IMR-90 (cell line): ENCODE measurements at places on chromosomes 2 and 18. TPM values are rescaled to one million over a fixed set of nuclear protein-coding genes. Genes with fewer than 3 reads are reported as not detected.

CNGA3 gene
- not detected in 2 replicates for polyA plus RNA-seq

CFC1 gene
- polyA plus RNA-seq: not detected in 2 replicates

KLHL30 gene
- polyA plus RNA-seq: 0.03 TPM in 2 replicates

CGREF1 gene
- 1.3 TPM in 2 replicates for polyA plus RNA-seq

COL3A1 gene
- 326 and 402 TPM in 2 replicates for polyA plus RNA-seq

CAPN14 gene
- 0.07 and 0.09 TPM in 2 replicates for polyA plus RNA-seq

LOXHD1 gene
- not detected in 2 replicates for polyA plus RNA-seq

GYPC gene
- 96.3 and 103 TPM in 2 replicates for polyA plus RNA-seq

CRYGC gene
- not detected in 2 replicates for polyA plus RNA-seq

NGEF gene
- polyA plus RNA-seq: 0.52 and 1.7 TPM in 2 replicates

CDH2 gene
- polyA plus RNA-seq: 53.3 and 55.6 TPM in 2 replicates

ACADL gene
- not detected in 2 replicates for polyA plus RNA-seq

BMP10 gene
- polyA plus RNA-seq: not detected in 2 replicates

NPHP1 gene
- 2.1 and 2.5 TPM in 2 replicates for polyA plus RNA-seq

FOXD4L1 gene
- not detected in 2 replicates for polyA plus RNA-seq

TUBA4B gene
- polyA plus RNA-seq: not detected in 2 replicates

TFPI gene
- polyA plus RNA-seq: 25.6 and 33.9 TPM in 2 replicates

TRAK2 gene
- 10.7 and 13.1 TPM in 2 replicates for polyA plus RNA-seq

LRRC30 gene
- not detected in 2 replicates for polyA plus RNA-seq

DIS3L2 gene
- 14.7 and 15.8 TPM in 2 replicates for polyA plus RNA-seq

OXER1 gene
- not detected in 2 replicates for polyA plus RNA-seq

FER1L5 gene
- 0.09 and 0.15 TPM in 2 replicates for polyA plus RNA-seq

ST8SIA5 gene
- polyA plus RNA-seq: 0.03 TPM in 1 of 2 replicates, not detected in the other

RTP5 gene
- not detected in 2 replicates for polyA plus RNA-seq

TCF7L1 gene
- polyA plus RNA-seq: 9.5 and 11.1 TPM in 2 replicates

DSG1 gene
- not detected in 2 replicates for polyA plus RNA-seq

ERFE gene
- 3.5 and 3.8 TPM in 2 replicates for polyA plus RNA-seq

ST6GAL2 gene
- polyA plus RNA-seq: not detected in 2 replicates

EPAS1 gene
- 103 and 120 TPM in 2 replicates for polyA plus RNA-seq

TLX2 gene
- polyA plus RNA-seq: not detected in 2 replicates

LNPK gene
- 14.7 and 18.7 TPM in 2 replicates for polyA plus RNA-seq

TACR1 gene
- 0.06 and 0.09 TPM in 2 replicates for polyA plus RNA-seq

GPR35 gene
- polyA plus RNA-seq: 0.31 and 0.42 TPM in 2 replicates

CROCC2 gene
- polyA plus RNA-seq: not detected in 2 replicates

MAP3K19 gene
- not detected in 2 replicates for polyA plus RNA-seq

MC4R gene
- polyA plus RNA-seq: 0.09 and 0.14 TPM in 2 replicates

SYT4 gene
- not detected in 2 replicates for polyA plus RNA-seq

AKAIN1 gene
- not detected in 2 replicates for polyA plus RNA-seq

HS1BP3 gene
- 13.6 and 14.8 TPM in 2 replicates for polyA plus RNA-seq

CYP27A1 gene
- polyA plus RNA-seq: 4.5 and 5.3 TPM in 2 replicates

MRPS5 gene
- 42.5 and 44.1 TPM in 2 replicates for polyA plus RNA-seq

POTEF gene
- polyA plus RNA-seq: not detected in 2 replicates

PROKR1 gene
- not detected in 2 replicates for polyA plus RNA-seq

CTAGE1 gene
- polyA plus RNA-seq: 0.09 and 0.10 TPM in 2 replicates

SERPINB4 gene
- polyA plus RNA-seq: not detected in 2 replicates

DCC gene
- 0.31 and 0.67 TPM in 2 replicates for polyA plus RNA-seq

ARHGAP25 gene
- 0.27 and 0.29 TPM in 2 replicates for polyA plus RNA-seq

SERPINB5 gene
- polyA plus RNA-seq: not detected in 2 replicates

CABYR gene
- polyA plus RNA-seq: 6.2 and 7.1 TPM in 2 replicates

PSTPIP2 gene
- 10.2 and 12.4 TPM in 2 replicates for polyA plus RNA-seq

GALNT13 gene
- polyA plus RNA-seq: 0.03 TPM in 1 of 2 replicates, not detected in the other

ABCG8 gene
- polyA plus RNA-seq: not detected in 2 replicates

TRABD2A gene
- polyA plus RNA-seq: 15.3 and 17.6 TPM in 2 replicates

SLC9A4 gene
- not detected in 2 replicates for polyA plus RNA-seq
